ENCODE measurements at places on chromosomes 2 and 18.

DNA sequence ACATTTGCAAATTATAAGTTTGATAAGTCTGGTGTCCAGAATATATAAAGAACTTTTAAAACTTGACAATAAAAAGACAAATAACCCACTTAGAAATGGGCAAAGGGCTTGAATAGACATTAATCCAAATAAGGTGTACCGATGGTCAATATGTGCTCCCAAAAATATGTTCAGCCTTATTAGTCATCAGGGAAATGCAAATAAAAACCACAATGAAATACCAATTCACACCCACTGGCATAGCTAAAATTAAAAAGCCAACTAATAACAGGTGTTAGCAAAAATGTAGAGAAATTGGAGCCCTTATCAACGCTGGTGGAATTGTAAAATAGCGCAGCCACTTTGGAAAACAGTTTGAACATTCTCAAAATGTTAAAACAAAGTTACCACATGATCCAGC lies 79.0 kb upstream of the SCG2 start:
- DNase-seq, result no peak

- DNase-seq, result no peak
Measured at GRCh38 chr2:220499225-220499624, 871.8 kb downstream of the SLC4A3 start.

GRCh38 chr2:178530625-178531142 lies 50.4 kb downstream of the PLEKHA3 start:
- no peak for DNase-seq

DNA sequence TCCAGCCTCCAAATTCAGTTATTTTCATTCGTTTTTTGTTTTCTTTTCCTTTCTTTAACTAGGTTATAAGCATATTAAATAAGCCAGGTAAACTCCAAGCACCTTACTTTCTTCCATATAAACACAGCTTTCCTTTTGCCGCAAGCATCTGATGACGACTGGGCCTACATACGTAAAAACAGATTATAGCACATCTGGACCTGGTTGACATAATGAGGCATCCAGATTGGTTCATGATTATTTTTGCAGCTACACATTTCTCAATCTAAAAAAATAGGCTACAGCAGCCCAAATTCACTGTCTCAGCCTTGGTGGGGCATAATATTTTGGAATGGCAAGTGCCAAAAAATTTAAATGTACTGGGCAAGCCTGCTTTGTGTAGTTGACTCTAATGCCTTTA lies 7.7 kb downstream of the CYP1B1 start:
- DNase-seq, result no peak

- no peak for DNase-seq
Measured at GRCh38 chr2:85914922-85915321, 26.1 kb upstream of the ST3GAL5 start.

DNA sequence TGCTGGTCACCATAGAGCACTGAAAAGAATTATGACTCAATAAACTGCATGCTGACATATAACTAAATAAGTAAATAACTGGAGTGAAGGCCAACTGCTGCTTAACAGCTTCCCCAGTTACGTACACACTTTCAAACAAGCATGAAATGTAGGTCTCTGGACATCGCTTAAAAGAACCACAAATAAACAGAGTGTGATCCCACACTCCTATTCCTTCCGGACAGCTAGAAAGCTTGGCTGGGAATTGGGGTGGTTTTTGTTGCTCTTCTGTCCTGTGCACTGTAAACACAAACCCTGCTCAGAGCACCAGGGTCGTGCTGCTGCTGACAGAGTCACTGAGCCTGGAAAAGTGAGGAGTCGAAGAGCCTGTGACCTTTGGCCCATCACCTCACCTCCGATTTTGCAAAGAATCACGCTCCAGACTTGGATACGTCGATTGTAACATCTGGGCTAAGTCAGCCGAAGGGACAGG lies 162.7 kb upstream of the NT5C1B start:
- DNase-seq, result no peak

DNA sequence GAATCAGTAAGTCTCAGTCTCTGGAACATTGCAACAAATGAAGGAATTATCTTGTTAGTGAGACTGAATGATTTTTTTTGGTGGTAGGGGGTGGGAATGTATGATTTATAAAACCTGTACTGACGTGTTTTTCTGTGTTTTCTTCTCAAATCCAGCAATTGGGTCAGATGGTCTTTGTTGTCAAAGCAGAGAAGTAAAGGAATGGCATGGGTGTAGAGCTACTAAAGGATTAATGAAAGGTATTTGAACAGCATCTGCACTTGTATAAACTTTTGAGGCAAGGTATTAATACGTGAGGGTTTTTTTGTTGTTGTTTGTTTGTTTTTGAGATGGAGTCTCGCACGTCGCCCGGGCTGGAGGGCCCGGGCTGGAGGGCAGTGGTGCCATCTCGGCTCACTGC lies 10.7 kb downstream of the DDX1 start:
- no peak for DNase-seq

DNA sequence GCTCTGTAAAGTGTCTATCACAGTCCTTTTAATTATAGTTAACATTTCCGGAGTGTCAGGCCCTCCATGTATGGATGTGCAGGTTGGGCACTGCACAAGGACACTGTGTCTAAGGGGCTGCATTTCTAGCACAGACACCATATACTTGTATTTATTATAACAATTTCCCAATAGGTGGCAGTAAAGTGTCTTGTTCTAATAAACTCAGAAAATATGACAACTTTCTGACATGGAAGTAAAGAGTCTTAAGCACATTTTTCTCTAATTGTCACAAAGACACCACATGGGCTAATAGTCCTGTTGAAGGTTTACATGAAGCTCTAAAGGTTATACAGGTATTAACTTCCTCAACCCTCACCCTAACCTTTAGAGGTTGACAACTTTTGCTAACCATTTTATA lies 156.6 kb downstream of the DYSF start:
- DNase-seq, result no peak

GRCh38 chr2:102893870-102894269 lies 132.0 kb downstream of the TMEM182 start:
- no peak for DNase-seq

Measured in HAP-1 (cell line).